NCI-H460 (cell line): ENCODE measurements at places on chromosomes 11 and 22. TPM values are rescaled to one million over a fixed set of nuclear protein-coding genes. Genes with fewer than 3 reads are reported as not detected.
A peak's percentile ranks its signal among the peaks of the same experiment; 100 is the strongest.

DNA sequence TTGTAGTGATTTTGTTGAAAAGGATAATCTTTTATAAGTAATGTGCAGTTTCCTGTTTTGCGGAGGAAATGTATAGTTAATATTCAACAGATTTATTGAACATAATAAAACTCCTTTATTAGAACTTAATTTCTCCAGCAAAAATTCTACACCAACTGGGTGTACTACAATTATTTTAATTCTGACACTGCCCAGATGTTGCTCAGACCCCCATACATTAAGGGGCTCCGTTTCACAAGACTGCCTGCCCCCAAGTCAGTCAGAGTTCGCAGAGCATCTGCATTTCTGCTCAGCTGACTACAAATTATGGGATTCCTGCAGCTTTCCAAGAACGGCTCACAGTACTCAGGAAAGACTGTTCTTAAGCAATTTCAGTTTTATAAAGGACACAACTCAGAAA lies 6.2 kb downstream of the CEP57 start:
- DNase-seq = no peak

- DNase-seq = no peak
Measured at GRCh38 chr11:71266114-71266833, 13.9 kb upstream of the SHANK2 start.

DNA sequence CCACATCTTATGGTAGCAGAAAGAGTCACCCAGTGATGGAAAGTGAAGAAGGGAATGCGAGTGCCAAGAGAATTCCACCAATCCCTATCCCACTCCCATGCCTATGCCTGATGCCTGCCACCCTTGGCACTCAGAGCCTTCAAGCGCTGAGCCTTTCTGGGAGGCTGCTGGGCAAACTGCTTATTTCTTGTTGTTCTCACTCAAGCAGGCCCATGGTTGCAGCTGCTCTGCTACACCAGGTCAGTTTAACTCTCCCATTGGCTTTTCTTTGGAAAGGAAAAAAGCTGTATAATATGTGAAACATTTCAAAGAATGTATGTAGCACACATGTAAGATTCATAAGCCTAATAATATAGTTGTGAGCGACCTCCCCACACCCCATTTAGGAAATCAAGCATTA lies 41.4 kb downstream of the DGCR2 start:
- no peak for DNase-seq

GRCh38 chr11:15072551-15073143 lies 746 bp upstream of the CALCB start:
- no peak for DNase-seq

DNA sequence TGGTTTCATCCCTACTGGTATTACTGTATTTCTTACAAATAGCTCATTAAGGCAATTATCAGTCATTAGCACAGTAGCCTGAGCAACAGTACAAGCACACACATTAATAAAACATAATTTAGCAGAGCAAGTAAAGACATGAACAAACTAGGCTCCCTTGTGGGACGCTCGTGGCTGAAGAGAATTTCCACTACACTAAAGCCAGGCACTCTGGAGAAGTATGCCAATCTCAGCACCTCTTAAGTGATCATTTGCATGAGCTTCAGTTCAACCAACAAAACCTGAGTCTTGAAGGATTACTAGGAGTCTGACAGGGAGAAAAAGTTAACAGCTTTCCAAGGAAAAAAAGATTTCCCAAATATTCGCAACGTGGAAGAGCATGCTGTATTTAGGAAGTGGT lies 109.1 kb downstream of the LARGE1 start:
- DNase-seq = no peak

GRCh38 chr22:46030231-46030880 lies 53.4 kb upstream of the WNT7B start:
- DNase-seq = no peak

C22orf42 gene
- not detected in 2 replicates for total RNA-seq

DNA sequence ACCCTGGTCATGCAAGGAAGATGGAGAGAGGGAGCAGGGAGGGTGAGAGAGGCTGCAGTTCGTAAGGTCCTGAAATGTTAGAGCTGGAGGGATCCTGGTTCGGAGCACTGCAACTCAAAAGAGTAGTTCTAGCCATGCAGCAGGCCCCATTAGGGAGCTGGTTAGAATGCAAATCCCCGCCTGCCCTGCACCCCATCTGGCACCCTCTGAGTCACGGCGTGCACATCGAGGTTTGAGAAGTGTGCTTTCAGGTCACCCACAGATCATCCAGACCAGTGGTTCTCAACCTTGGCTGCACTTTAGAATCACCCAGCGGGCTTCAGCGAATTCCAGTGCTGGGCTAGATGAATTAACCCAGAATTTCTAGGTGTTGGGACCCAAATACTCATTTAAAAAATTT lies 48.2 kb downstream of the ST3GAL4 start:
- peak; percentile 7 for DNase-seq

DNA sequence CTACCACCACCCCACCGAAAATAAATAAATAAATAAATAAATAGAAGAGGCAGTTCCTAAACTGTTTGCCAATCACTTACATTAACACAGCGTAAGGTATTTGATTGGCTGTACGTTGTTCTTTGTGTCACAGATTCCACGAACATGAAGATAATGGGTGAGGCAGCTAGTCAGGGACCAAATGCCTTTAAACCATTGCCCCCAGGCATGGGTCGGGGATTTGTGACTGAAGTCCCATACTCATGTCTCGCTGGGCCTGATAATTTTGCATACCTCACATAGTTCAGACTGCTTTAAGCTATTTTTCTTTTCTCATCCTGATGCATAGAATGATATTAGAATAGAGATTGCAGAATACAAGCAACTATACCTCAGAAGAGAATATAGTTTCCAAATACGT lies 3.6 kb upstream of the CBL start:
- no peak for DNase-seq

SIPA1 gene
- 6.0 and 9.5 TPM in 2 replicates for total RNA-seq

CARD16 gene
- total RNA-seq = not detected in 2 replicates

NPAT gene
- 8.2 and 10.2 TPM in 2 replicates for total RNA-seq

DEUP1 gene
- total RNA-seq = not detected in 2 replicates

DNA sequence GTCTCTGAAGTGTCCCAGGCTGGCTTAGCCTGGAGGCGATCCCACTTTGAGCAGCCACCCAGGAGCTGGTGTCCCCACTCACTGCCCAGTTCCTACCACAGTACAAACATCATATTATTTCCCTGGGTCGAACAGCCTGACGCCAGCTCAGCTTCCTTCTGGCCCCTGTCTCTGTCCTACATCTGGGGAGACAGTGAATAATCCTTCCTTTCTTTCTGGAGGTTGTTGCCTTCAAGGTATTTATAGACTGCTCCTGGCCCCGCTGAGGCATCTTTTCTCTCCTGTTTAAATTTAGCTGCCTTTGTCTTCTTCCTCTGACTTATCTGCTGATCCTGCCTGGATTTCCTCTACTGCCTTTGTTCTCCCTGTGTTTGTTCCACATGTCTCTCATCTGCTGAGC lies 56.8 kb upstream of the LRRC55 start:
- no peak for DNase-seq
